ENCODE measurements at places on chromosomes 5 and 9. TPM values are rescaled to one million over a fixed set of nuclear protein-coding genes. Genes with fewer than 3 reads are reported as not detected.

CCIN gene
- polyA plus RNA-seq = 0.21 TPM

ANKRD33B gene
- 7.1 TPM for polyA plus RNA-seq

TAF11L10 gene
- polyA plus RNA-seq = not detected

GBGT1 gene
- 10.1 TPM for polyA plus RNA-seq

CER1 gene
- polyA plus RNA-seq = 0.28 TPM

SHOC1 gene
- not detected for polyA plus RNA-seq

SCGB3A2 gene
- polyA plus RNA-seq = 47.1 TPM

FAM153A gene
- not detected for polyA plus RNA-seq

CCDC69 gene
- 8.4 TPM for polyA plus RNA-seq
